Muscle of back (tissue), 13 donors: ENCODE measurements at places on chromosomes 16 and 17. TPM values are rescaled to one million over a fixed set of nuclear protein-coding genes. Genes with fewer than 3 reads are reported as not detected.

DLX3 gene
- polyA plus RNA-seq: 0.10 TPM

ASB16 gene
- 10.3 TPM for polyA plus RNA-seq

NEUROD2 gene
- 0.22 TPM for polyA plus RNA-seq

ACSM3 gene
- 3.3 TPM for polyA plus RNA-seq

PIRT gene
- polyA plus RNA-seq: 0.04 TPM

MEAK7 gene
- 9.3 TPM for polyA plus RNA-seq

PTX4 gene
- 0.71 TPM for polyA plus RNA-seq

TBC1D3G gene
- 1.9 TPM for polyA plus RNA-seq

XAF1 gene
- 8.6 TPM for polyA plus RNA-seq

SULT1A3 gene
- 2.0 TPM for polyA plus RNA-seq

SEPTIN1 gene
- 9.0 TPM for polyA plus RNA-seq

LGALS9B gene
- polyA plus RNA-seq: not detected
